Transverse colon (tissue), 4 donors: ENCODE measurements at places on chromosomes 2 and 18. TPM values are rescaled to one million over a fixed set of nuclear protein-coding genes. Genes with fewer than 3 reads are reported as not detected.
A peak's percentile ranks its signal among the peaks of the same experiment; 100 is the strongest.

GRCh38 chr18:57077786-57078552 lies 68.9 kb upstream of the BOD1L2 start:
- no peaks in the 10 kb centered on the region for H3K36me3 ChIP-seq
- H3K27ac ChIP-seq, result no peak overlapping the region
- no peaks in the 10 kb centered on the region for H3K4me1 ChIP-seq
- H3K27me3 ChIP-seq, result no peaks in the 10 kb centered on the region
- no peak overlapping the region for H3K4me3 ChIP-seq

The FOXI3 gene
- total RNA-seq, result not detected

DNA sequence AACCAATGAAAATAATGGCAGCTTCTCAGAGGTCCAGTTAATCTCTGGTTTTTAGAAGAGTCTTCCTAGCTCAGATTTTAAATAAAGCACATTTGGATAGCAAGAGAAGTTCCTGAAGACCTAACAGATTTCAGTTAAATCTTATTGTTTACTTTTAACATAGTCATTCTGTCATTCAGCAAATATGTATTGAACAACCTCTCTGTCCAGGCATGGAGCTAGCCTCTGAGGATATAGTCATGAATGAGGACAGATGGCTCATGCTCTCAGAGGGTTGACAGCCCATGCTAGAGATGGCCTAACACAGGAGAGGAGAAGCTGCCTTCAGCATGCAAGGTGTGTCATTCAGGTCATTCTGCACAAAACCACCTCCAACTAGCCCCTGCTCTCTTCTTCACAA lies 6.2 kb downstream of the CCBE1 start:
- no peaks in the 10 kb centered on the region for H3K36me3 ChIP-seq
- no peak for DNase-seq
- no peaks in the 10 kb centered on the region for H3K4me1 ChIP-seq
- H3K27me3 ChIP-seq, result peaks cover 35% of the 10 kb centered on the region
- H3K27ac ChIP-seq, result peak overlapping the region; percentile 52

The CDC42EP3 gene
- total RNA-seq, result 104 TPM

GRCh38 chr2:219737270-219737691 lies 109.9 kb downstream of the SLC4A3 start:
- DNase-seq, result no peak
- H3K4me1 ChIP-seq, result no peaks in the 10 kb centered on the region
- H3K27me3 ChIP-seq, result no peaks in the 10 kb centered on the region
- no peak overlapping the region for H3K27ac ChIP-seq
- no peaks in the 10 kb centered on the region for H3K36me3 ChIP-seq
- H3K4me3 ChIP-seq, result no peak overlapping the region

DNA sequence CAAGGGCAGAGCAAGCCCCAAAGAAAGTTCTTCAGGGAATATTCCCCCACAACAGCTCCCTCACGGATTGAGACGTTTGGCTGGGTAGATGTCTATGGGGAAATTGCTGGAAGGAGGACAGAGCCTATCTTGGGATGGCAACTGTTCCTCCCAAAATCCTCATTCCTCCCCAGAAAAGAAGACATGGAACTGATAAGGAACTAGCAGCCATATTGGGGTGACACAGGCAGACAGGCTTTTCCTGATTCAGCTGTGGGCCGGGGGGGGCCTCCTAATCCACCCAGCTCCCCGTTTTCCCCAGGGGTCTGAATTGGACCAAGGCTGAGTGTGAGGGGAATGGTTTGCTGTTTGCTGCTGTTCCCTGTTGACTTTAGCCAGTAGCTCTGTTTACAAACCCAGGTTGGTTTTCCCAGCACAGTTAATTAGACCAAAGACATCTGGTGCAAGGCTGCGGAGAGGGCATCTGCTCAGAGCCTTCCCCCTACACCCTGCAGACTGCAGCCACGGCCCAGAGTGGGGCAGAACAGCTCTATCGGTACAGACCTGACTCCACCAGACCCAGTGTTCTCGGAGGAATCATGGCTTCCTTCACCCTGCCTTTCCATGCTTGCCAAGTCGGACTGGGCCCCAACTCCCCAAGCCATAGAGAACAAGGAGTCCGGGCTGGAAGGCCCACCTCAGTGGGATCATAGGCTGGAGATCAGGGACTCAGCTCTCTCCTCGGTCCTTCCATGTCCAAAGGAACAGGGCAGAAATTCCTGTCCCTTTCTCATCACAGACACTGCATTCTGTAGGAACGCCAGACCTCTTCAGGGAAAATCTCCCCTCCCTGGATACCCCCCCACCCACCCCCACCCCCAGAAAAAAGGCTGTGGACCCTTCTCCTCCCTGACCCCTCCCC lies 1.7 kb upstream of the PKDCC start:
- H3K27me3 ChIP-seq, result peaks cover 17% of the 10 kb centered on the region
- H3K36me3 ChIP-seq, result no peaks in the 10 kb centered on the region
- H3K27ac ChIP-seq, result peak overlapping the region; percentile 86
- peaks cover 19% of the 10 kb centered on the region for H3K4me1 ChIP-seq
- no peak for DNase-seq

DNA sequence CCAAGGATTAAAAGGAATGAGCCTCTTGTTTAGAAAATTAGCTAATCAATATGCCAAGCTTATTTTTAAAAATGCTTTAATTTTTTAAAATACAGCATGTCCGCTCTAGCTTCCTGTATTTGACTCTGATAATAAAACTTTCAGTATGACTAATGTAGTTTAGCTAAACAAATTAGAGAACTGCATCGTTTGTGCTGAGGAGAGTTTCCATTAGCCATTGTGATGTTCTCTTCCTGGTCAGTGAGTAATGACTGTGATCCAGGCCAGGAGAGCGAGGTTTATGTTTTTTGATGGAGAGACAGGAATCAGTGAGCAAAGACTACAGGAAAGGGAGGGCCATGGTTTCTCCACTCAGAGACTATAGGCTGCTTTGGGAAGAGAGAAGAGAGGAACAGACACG lies 237.2 kb upstream of the ETAA1 start:
- H3K4me3 ChIP-seq, result no peak overlapping the region
- H3K27me3 ChIP-seq, result no peaks in the 10 kb centered on the region
- no peaks in the 10 kb centered on the region for H3K36me3 ChIP-seq
- H3K27ac ChIP-seq, result peak overlapping the region; percentile 64

DNA sequence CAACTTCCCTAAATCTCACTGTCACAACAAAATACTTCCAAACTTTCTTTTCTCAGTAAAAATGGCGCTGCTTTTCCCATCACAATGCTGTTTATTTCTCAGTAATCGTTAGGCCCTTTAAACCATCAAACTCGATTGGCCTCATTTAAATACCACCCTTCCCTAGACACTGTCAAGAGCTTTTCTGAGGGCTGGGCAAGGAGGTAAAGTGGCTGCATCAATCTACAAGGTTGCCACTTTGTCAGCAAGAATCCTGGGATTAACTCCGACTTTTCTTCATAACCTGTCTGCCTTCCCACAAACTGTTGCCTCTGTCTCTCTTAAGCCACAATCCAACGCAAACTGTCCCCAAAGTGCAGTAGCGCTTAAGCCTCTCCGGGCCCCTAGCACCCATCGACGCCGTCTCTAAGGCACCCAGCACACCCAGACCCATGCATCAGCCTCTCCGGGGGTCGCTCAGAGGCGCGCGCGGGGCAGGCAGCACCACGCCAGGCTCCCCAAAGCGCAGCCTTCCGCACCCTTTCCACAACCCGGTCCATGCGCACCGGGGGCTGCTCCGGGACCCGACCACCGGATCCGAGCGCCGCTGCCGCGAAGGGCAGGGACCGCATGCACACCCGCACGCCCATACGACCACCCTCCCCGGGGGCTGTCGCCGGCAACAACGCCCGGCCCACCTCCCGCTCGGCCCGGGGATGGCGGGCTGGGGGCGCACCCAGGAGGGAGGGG lies 683 bp downstream of the MBOAT2 start:
- H3K27ac ChIP-seq, result peak overlapping the region; percentile 80
- no peaks in the 10 kb centered on the region for H3K36me3 ChIP-seq
- peaks cover 26% of the 10 kb centered on the region for H3K4me1 ChIP-seq
- no peaks in the 10 kb centered on the region for H3K27me3 ChIP-seq
- peak; percentile 23 for DNase-seq

The AFF3 gene
- 9.0 TPM for total RNA-seq
